Right kidney (tissue), 9 donors: ENCODE measurements at places on chromosomes 6 and 20.

- DNase-seq, result no peak
These were observed 9.7 kb downstream of the DYNLT1 start for GRCh38 chr6:158634695-158635426.

DNA sequence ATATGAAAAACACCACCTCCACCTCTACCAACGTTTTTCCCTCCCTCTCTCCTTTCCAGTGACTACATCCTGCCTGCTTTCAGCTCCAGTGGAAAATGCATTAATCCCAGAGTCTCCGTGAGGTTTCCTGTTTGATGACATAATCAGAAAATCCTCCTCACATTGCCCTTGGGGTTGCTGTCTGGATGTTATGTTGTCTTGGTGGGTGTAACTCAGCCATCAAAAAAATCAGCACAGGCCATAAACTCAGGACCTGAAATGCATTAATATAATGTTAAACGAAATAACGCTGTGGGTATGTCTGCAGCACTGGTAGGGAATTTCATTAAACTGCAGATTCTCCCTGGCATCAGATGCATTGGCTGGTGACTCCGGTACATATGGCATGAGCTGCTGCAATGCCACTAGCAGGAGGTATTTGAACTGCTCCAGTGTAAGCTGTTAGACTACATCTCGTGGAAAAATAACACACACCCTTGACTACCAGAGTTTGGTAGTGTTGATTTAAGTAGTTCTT is 297.8 kb downstream of the PRL start:
- no peak for DNase-seq

- no peak for DNase-seq
These were observed 14.7 kb upstream of the HMGN3 start for GRCh38 chr6:79249136-79249535.

GRCh38 chr6:148328876-148329555 is 13.6 kb upstream of the SASH1 start:
- DNase-seq, result no peak

DNA sequence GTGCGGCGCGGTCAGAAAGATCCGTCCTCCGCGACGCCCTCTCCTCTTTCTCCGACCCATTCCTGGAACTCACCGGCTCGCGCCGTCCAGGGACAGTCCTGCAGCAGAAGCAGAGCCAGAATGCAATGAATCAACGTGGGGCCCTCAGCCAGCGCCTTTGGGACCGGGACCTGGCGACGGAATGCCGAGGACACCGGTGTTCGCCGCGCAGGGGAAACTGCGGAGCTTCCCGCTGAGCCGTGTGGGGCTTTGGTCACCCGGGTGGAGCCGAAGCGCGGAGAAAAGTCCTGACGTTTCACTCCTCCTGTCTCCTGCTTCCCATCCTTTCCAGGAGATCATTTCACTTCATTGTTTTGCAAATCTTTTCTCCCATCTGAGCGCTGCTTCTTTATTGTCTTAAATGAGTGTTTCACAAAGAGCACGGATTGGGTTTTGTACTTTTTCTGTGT is 26.5 kb downstream of the ULBP1 start:
- peak; percentile 54 for DNase-seq

DNA sequence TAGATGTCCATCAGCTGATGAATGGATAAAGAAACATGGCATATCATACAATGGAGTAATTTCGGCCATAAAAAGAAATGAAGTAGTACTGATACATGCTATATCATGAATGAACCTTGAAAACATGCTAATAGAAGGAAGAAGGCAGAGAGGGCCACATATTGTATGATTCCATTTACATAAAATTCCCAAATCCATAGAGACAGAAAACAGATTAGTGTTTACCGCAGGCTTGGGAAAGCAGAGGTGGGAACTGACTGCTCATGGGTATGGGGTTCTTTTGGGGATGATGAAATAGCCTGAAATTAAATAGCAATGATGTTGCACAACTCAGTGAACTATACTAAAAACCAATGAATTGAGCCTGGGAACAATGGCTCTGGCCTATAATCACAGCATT is 58.3 kb downstream of the SERAC1 start:
- DNase-seq, result no peak

- DNase-seq, result no peak
These were observed 68.6 kb downstream of the TENT5A start for GRCh38 chr6:81683912-81684311.

DNA sequence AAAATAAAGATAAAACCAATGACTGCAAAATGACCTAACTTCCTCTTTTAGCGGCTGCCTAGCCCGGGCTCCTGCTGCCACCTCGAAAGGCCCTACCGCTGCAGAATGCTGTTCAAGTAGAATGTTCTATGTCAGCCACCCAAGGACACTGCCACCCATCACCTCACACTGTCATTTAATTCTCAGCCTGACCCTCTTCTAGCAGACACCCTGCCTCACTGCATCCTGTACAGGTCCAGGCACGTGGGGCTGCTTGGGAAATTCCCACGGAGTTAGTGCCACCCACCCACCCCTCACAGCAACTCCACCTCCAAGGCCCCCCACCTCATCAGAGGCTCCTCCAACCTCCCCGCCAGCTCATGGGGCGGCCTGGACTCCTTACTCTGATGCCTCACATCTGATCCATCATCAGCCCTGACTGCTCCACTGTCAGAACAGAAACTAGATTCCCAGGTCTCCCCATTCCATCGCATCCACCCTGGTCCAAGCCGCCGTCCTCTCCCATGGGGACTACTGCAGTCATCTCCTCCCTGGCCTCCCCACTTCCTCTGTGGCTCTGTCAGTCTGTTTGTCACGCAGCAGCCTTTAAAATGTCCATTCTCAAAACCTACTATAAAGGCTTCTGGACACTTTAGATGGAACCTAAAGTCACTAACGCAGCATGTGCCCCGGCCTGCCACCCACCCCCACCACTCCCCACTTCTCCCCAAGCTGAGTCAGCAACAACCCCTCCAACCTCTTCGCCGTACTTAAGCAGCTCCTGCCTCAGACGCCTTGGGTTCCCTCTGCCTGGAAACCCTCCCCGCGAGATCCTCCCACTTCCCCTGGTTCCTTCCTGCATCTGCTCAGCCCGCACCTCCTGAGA is 17.0 kb downstream of the NFATC2 start:
- DNase-seq, result no peak

DNA sequence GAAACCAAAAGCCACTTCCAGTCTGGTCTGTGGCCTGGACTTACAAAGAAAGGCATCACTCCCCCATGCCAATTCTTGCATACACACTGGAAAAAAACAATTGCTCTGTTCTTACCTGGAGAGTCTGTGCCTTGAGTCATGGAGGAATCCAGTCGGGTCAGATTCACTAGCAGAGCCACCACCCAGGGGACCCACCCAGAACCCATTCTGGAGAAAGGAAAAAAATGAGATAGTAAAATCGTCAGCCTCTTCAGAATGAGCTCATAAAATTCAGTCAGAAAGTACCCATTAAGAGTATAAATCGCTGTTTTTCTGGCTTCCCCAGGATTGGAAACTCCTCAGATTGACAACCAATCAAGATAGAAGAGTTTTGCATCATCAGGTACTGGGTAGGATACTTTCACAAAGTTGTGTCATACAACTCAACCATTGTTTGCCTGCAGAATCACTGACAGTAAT is at the start of gene HLA-DOB:
Gene HLA-DOB, minus strand, starts transcription at position 257 of the 459 bp plus-strand sequence. Its CDS starts 51 bp downstream, at position 206.
- DNase-seq, result no peak

DNA sequence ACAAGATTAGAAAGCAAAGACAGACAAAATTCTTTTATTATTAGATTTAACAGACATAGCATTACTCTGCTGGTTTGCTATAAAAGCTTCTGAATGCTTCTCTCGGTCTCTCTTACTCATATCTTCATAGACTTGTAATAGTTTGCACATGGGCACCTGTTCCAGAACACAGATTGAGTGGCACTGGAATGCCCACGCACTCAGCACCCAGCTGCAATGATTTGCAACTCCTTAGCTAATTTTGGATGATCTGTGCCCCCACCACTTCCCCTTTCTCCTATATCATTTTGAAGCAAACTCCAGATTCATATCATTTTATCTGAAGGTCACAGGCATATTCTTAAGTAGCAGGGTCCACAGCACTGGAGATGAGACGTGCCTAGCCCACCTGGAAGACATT is 148.8 kb downstream of the CFAP61 start:
- DNase-seq, result no peak

- DNase-seq, result no peak
These were observed 52.6 kb downstream of the TCP11 start for GRCh38 chr6:35088281-35089215.

GRCh38 chr6:169998457-169998856 is 247.0 kb downstream of the ERMARD start:
- DNase-seq, result no peak

GRCh38 chr6:162940426-162940825 is 212.7 kb downstream of the PACRG start:
- no peak for DNase-seq

- peak; percentile 58 for DNase-seq
These were observed 995 bp upstream of the GSTA4 start for GRCh38 chr6:52995913-52996645.

DNA sequence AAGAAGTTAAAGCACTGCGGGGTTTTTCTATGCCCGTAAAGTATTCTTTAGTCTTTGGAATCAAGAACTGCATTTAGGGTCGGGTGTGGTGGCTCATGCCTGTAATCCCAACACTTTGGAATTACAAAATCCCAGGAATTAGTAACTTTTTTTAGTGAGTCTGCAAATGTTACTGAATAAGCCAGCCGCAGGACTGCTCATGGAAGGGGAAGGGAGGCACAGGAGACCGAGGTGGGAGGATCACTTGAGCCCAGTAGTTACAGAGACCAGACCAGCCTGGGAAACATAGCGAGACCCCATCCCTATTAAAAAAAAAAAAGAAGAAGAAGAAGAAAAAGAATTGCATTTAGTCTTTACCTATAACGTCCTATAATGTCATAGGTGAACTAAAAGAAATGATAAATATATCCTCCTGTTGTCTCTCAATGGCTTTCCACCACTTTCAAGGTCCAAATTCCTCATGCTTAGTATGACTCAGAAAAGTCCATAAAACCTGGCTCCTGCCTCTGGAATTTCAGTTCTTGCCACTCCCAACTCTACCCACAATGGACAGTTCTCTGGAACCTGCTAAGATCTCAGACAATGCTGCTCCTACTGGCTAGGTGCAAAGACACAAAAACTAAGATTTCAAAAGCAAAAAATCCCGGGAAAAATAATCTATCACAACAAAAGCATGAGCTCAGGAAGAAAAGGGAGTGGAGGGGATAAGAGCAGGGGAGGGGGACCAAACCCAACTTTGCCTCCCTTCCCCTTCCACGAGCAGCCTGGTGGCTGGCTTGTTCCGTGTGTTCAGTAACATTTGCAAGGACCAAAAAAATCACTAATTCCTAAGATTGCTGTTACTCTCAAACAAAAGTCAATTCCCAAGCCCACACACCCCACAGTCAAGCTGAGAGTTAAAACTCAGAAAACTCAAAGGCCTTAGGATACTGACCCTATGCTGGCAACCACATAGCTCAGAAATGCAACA is 39.0 kb downstream of the B4GALT5 start:
- no peak for DNase-seq

DNA sequence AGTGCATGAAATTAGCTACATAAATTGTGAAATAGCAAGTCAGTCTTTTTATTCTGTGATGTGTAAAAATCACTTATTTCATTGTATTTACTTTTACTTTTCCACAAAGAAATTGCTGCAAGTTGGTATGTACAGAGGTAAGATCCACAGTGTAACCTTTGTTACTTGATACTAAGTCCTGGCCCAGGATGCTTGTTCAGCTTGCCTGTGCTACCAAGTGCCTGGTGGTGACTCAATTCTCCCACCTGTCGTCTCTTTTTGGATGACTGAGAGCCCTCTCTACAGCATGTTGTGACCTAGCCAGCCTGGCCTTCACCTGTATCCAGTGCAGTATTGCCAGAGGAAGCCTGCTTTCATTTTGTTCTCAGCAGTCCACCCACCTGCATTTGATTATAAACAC is 54.9 kb downstream of the ANKRD6 start:
- DNase-seq, result no peak

GRCh38 chr6:43128926-43129325 is 42.1 kb upstream of the SRF start:
- no peak for DNase-seq

GRCh38 chr20:35595901-35596300 is 19.7 kb upstream of the SPAG4 start:
- DNase-seq, result no peak

DNA sequence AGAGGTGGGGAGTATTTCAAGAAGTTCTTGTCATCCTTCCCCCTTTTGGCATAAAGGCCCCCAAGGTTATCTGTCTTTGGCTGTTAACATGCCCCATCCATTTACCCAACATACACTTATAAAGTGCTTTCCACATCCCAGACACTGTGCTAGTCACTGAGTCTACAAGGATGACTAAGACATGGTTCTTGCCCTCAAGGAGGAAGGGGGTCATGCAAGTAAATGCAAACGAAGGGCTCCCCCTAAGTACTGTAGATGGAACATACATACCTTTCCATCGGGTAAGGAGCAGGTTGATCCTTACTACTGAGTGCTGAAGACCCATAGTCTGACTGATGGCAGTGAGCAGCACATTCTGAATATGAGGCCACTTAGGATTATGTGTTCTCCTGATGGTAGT is 38.3 kb downstream of the HECA start:
- no peak for DNase-seq

GRCh38 chr6:108080010-108080780 is 5.7 kb upstream of the OSTM1 start:
- no peak for DNase-seq
